Ascending aorta (tissue), 2 donors: ENCODE measurements at places on chromosomes 2 and 18. TPM values are rescaled to one million over a fixed set of nuclear protein-coding genes. Genes with fewer than 3 reads are reported as not detected.

- no peak for DNase-seq
Observed at GRCh38 chr2:48532824-48533223, 2.9 kb downstream of the STON1 start.

DNA sequence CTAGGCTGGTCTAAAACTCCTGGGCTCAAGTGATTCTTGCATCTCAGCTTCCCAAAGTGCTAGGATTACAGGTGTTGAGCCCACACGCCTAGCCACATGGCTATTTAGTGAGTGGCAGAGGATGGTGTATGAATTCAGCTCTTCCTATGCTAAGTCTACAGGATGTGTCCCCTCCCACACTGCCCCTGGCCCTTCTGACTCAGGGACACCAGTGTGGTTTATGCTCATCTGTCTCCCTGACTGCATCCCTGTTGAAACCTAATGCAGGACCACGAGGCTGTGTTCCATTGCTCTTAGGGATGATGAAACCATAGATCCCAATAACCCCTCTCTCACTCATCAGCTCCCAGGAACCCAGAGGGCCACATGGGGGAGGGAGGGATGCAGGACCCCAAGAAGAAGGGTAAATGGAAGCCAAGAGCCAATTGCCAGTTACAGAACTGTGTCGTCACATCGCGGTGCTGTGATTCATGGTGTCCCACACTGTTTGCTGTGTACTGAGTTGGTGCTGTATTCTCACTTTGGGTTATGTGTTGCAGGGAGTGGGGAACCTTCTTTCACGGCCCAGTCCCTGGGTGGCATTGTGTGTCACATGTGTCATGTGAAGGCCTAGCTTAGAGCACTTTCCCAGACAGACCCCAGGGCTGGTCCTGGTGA, 102.9 kb upstream of the HAAO start:
- DNase-seq, result no peak

- DNase-seq, result no peak
Observed at GRCh38 chr2:225112362-225113126, 70.3 kb upstream of the DOCK10 start.

DNA sequence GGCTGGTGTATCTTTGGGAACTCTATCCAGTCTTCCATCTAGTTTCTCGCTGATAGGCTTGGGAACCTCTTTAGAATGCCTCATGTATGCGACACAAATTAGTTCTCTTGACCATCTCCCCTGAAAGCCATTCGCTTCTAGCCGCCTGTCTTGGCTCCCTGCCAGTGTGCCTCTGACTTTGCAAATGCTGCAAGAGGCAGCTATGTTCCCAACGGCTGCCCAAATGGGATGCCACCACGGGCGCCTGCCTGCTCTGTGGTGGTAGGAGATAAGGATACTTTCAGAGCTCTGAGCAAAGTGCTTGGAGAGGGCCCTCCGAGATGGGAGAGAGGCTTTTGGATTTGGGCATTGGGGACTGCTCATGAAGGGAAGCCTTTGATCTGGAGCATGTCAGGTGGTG, 77.7 kb upstream of the IGFBP5 start:
- peak; percentile 70 for DNase-seq

Gene KLHL14
- total RNA-seq, result not detected
